ENCODE measurements at places on chromosomes 3 and 15.

- no peak for DNase-seq
These were observed 204.5 kb upstream of the UBE2E1 start for GRCh38 chr3:23601091-23601822.

DNA sequence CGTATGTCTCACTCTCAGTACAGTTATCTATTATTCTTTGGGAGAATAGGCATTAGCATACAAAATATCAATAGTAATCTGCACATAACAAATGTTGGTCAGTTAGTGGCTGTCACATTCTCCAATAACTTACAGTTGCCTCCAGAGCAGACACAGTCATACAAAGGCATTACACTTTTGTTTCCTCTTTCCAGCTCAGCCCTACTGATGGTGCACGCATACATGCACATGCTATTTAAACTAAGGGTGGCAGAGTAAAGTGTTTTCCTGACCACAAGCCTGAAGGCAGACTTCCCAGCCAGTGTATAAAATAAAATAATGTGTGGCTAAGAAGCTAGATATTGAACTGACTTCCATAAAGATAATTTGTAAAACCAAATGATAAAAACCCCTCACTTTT is 47.6 kb downstream of the PHLDB2 start:
- DNase-seq = no peak

DNA sequence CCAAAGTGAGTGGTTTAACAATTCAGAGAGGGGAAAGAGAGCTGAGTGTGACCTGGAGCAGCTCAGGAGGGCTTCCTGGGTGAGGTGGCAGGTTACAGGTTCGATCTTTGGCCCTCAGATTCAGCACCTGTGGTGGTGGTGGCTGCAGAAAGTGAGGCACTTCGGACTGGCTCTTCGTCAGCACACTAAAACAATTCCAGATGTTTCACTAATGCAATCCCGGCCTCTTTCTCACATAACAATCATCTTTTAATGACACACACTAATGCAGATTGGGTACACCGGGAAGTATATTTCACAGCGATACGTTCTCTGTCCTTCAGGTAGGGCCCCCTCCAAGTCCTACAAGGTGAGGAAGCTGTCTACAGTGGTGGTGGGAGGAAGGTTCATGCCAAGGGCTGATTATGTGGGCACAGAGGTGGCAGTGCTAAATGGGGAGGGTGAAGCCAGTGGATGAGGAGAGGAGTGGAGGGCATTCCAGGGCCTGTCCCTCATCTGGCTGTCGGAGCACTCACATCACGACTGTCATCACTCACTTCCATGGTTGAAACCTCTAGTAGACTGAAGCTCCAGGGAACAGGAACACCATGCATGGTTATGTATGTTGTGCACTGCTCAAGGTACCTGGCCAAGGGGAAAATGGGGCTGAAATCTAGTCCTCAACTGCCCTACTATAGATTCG is 171.1 kb downstream of the RAB11A start:
- DNase-seq = no peak

DNA sequence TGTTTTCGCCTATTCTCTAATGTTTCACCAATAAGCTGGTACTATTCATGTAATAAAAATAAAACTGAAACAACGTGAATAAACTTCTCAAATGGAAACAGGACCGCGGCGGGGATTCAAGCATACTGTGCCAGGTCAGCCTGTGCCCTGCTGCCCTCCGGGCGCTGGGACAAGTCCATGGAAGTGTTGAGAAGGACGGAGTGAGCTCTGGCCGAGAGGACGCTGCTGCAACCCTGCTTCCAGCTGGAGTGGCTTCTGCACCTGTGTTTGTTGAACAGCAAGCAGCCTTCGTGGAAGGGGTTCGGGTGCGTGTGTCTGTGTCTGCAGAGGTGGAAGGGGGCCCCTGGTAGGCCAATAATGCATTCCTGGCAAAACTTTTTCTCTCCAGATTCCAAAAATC is 50.0 kb upstream of the PCSK6 start:
- DNase-seq = no peak

DNA sequence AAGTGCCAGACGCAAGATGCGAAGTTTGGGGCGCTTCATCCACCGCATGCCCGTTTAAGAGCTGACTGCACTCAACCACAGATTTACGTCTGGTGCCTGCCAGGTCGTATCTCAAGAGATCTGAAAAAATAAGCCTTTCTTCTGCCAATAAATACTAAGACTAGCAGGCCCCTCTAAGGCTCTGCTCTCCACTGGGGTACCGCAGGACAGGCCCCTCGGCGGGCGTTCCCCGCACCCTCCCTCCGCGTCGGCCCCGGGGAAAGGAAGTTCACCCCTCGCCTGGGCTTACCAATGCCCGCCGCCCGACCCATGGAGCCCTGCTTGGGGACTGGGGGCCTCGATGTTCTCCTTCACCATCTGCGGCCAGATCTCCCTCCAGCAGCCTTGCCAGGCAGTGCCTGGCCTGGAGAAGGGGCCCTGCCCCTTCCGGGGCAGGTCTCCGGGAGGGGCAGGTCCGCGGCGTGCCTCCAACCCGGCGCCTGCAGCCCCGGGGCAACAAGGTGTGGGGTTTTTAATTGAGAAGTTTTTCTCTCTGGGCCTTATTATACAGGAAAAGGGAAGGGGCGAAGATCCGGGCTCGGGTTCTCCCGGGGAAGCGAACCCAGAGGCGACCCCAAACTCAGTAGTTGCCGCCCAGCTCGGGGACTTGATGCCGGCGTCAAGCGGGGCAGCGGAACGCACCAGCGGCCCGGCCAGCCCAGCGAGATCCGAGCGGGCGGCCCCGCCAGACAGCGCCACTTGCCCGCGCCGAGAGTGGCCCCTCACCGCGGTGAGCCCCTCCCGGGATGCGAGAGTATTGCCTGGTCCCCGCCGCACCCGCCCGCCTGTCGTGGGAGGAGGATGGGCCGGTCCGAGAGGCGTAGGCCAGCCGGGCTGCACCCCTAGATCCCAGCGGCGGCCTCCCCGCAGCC is 735 bp downstream of the GOLGA8B start:
- DNase-seq = no peak

GRCh38 chr15:38823263-38823662 is 258.6 kb upstream of the RASGRP1 start:
- no peak for DNase-seq

DNA sequence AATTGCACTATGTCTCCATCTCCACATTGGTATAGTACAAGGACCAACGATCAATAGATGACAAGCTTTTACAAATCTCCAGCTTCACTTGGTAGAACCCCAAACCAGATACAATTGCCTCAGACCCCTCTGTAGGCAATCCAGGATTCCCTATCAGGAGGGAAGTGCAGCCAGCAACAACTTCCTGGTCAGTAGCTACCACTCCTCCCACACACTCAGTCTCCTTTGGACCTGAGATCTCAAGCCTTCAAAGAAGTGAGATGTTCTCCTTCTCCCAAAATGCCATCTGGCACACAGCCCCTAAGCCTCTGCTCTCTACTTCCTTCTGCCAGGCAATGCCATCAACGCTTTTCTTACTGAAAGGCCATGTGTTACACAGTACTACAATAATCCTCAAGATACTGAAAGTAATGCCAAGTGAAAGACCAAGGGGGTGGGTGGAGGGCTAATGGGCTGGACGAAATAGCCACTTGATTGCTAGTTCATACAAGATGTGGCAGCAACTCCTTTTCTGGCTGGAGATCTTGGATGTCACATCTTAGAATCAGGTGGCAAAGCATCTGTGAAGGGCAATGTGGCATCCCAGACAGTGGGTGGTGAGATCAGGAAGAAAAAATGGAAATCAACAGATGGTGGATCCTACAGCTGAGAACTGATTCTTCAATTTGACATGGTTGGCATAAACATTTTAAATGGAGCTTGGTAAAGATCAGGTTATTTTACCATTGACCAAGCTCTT is 75.3 kb upstream of the ACP3 start:
- no peak for DNase-seq

- no peak for DNase-seq
These were observed 39.2 kb downstream of the ACAA1 start for GRCh38 chr3:38097446-38098375.

DNA sequence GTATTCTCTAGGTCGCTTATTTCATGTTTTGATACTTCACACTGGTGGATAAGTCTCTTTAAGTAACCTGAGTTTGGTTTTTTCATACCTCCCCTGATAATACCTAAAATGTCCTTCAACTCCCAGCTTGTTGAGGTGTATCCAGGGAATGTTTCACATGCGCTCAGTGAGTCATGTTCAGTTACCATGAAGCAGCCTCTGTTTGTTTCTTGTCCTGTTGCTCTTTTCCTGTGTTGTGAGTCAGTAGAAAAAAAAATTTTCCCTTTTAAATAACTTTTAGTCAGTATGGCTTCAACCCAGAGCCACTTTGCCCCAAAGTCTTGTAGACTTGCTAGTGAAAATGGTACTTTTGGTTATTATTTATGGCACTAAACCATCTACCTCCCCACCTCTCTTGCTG is 278.4 kb upstream of the ZPLD1 start:
- no peak for DNase-seq

GRCh38 chr3:15781131-15781530 is 16.6 kb downstream of the ANKRD28 start:
- no peak for DNase-seq

DNA sequence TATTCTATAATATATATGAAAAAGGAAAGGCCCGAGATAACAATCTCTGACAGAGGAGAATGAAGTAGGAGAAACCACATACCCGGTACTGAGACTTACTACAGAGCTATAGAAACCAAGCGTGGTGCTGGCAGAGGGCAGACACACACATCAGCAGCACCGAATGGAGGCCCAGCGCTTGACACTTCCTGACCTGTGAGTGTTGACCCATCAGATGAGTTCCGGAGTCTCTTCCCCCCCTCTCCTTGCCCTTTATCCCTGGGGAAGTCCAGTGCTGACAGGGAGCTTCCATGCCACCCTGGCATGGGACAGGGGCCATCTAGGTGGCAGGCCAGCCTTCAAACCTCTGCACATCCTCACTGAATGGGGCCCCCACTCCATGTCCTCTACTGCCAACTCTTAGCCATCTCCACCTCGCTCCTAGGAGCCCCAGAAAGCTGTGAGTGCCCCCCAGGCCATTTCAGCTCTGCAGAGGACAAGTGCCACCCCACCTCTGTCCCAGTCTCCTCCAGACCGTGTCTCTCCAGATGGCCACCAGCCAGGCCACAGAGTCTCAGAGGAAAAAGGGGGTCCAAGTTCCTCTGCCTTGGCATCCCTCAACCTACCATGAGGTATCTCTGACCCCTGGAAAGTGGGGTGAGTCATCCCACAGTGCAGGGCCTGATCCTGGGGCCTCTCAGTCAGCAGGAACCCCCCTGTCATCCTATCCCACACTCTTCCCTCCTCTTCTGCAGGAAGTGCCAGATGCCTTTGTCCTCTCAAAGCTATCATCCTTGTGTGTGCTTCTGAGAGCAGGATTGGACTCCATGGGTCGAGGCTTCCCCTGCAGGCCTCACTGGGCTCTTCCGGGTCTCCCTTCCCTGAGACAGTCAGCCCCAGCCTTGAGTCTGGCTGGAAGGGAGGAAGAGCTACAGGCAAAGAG is 116.5 kb upstream of the ALDH1A3 start:
- no peak for DNase-seq

- no peak for DNase-seq
These were observed 15.3 kb upstream of the RTP4 start for GRCh38 chr3:187352581-187353575.

DNA sequence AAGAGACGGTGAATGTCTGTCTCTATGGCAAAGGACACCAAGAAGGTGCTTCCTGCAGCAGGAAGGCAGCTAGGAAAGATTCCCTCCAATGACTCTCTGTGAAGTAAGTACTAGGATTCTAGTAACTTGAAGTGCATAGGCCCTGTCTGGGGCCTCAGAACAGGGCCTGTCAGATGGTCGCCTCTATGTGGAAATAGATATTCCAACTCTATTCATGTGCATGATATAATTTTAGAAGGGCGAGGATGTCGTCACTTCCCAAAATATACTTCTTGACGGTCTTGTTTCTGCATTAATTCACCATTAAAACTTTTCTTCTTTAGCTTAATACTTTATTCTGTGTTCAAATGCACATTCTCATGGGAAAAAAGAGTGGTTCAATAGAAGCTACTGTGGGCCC is 167.0 kb downstream of the TLE3 start:
- no peak for DNase-seq

- DNase-seq = no peak
These were observed 144.7 kb upstream of the FRMD4B start for GRCh38 chr3:69530554-69530953.

DNA sequence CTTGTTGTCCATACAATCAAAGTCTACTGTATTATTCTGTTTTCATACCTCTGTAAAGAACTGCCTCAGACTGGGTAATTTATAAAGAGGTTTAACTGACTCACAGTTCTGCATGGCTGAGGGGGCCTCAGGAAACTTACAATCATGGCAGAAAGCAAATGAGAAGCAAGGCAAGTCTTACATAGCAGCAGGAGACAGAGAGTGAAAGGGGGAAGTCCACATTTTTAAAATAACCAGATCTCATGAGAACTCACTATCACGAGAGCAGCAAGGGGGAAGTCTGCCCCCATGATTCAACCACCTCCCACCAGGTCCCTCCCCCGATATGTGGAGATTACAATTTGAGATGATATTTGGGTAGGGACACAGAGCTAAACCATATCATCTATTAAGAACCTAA is 724.6 kb upstream of the CBLB start:
- no peak for DNase-seq

GRCh38 chr3:164332831-164333802 is 745.2 kb downstream of the SI start:
- no peak for DNase-seq

GRCh38 chr3:111051354-111051753 is 20.3 kb upstream of the NECTIN3 start:
- no peak for DNase-seq

DNA sequence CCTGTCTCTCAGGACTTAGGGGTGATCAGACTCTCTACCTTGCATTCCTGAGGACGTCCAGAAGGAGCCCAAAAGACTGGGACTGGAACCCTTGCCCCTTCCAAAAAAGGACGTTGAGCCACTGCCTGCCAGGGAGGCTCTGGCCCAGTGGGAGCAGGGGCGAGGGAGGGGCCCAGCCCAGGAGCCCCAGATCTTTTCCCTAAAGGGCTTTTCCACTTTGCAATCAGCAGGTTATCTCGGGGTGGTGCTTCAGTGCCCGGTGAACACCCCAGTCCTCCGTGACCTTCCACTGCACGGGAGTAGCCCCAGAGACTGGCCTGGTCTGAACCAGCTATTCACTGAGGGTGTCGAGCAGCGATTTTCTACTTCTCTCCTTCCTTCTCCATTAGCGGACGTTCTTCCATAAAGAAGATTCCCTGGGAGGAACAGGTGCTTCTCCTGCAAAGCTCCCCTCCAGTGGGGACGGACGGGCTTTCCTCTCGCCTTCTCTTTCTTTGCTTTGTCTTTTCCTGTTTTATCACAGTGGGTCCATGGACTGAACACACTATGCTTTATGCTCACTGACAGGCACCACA is 113.7 kb downstream of the CHSY1 start:
- DNase-seq = no peak

DNA sequence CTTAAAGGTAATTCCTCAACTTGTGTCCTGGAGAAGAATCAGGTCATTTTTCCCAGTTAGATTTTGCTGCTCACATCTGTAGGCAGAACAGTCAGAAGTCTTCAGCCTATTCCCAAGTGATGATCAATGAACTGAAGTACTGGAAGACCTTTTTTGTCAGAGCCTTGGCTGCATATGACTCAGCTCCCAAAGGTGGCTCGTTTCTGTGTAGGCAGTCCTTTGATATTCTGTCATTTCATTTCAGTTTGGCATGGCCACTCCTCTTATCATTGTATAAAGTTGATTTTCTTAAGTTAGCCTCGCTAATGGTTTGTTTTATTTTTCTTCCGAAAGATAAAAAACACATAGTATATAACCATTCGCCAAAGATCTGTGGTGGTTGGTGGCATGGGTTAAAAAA is 90.7 kb downstream of the KLHL25 start:
- DNase-seq = no peak

GRCh38 chr3:122215592-122216298 is 32.3 kb downstream of the CASR start:
- no peak for DNase-seq

GRCh38 chr3:70849911-70850699 is 537.7 kb upstream of the MDFIC2 start:
- DNase-seq = no peak
